ENCODE measurements at places on chromosomes 6 and 20.

- DNase-seq: no peak
Observed at GRCh38 chr6:52359403-52359802, 2.5 kb upstream of the PAQR8 start.

DNA sequence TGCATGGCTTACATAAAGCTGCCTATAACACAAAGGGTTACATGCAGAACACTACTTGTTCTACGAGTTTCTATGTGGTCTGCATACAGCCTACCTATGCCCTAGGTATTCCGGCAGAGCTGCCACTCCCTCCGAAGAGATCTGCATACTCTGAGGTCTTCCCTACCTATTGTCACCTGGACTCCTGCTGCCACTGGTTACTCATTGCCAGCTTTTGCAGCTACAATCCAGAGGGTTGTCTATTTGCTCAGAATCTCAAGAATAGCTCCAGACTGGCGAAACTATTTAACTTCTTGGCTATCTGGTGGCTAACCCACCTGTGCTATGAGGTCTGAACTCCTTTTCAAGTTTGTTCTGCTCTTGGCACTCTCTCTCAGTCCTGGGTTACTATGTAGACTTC is 323.3 kb downstream of the BMP2 start:
- DNase-seq: no peak

DNA sequence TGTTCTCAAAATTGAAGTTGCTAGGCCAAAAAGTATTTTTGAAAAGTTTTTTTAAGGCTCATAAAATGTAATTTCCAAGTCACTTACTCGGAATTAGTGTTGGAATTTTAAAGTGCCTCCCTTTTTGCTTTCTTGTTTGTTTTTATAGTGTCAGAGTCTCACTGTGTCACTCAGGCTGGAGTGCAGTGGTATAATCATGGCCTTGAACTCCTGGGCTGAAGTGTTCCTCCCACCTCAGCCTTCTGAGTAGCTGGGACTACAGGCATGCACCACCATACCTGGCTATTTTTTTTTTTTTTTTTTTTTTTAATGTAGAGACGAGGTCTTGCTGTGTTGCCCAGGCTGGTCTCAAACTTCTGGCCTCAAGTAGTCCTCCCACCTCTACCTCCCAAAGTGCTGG is 40.0 kb upstream of the GNRH2 start:
- no peak for DNase-seq

- DNase-seq: no peak
Observed at GRCh38 chr20:44071057-44071456, 115.9 kb downstream of the JPH2 start.

DNA sequence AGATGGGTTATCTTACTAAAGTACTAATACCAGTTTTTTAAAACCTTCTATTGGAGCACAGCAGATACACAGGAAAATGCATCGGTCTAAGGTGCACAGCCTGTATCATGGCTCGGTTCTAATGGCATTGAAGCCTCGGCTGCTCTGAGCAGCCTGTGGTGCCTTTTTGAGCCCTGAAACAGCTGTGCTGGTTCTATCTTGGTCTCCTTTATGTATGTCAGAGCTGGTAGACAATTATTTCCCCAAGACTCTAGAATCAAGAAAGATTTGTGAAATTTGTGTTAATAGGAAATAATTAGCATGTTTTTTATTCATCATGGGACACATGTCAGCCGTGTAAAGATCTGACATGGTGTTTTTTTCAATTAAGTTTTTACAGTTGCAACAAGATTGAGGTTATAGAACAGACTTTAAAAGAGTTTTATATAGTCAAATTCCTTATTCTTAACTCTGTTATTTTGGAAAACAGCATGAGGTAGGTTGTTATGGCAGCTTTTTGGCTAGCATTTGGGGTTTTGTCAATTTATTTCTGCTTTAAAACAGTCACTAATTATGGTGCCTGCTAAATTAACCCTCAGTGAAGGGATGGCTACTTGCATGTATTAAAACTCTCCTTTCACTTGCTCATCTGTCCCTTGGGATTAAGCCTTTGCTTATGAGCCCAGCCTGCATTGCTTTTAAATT is 40.3 kb upstream of the C20orf144 start:
- no peak for DNase-seq

DNA sequence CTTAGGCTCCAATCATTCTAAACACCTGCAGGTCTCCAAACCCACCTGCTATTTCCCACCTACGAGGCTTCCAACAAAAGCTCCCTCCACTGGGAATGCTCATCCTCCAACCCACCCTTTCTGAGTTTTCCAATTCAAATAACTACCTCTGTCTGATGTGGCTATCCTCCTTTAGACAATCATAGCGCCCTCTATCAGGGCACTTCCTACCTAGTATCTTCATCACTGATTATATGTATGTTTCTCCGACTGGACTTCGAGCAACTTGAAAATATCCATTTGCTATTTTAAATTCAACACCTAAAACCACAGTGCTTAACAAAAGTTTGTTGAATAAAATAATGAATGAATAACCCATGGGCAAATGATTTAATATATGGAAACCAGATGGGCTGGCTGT is 41.3 kb downstream of the MTFR2 start:
- no peak for DNase-seq

- DNase-seq: no peak
Observed at GRCh38 chr20:58901488-58902402, 49.2 kb downstream of the GNAS start.

DNA sequence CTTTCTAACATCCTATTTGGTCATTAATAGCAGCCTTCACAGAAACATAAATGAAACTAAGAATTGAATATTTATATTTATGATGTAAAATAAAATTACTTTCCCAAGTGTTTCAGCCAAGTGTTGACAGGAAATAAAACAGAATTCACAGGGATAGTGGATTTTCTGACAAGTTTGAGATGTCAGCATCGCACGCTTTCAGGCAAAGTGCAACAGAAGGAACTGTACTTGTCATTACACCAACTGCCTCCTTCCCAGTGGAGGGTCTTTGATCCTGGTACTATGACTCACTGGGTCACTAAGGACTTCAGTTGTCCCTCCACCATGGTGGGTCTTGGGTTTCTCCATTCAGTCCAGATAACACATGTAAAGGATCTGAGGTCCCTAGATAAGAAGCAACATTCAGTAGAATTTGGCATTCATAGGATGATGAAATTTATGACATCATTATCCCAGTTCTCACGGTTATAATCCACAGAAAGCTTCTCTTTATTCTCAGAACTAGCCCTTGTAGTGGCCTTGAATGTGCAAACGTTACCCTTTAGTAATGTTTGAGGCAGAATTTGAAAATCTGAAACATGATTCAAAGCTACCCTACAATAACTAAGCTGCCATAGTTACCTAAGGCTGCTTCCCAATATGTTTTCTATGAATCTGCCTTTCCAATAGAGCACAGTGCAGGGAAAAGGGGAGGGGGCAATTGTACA is 3.8 kb upstream of the TNFAIP3 start:
- DNase-seq: no peak

GRCh38 chr6:34157851-34158250 is 12.0 kb upstream of the GRM4 start:
- DNase-seq: no peak

- DNase-seq: no peak
Observed at GRCh38 chr20:20887593-20888265, 175.3 kb upstream of the RALGAPA2 start.

DNA sequence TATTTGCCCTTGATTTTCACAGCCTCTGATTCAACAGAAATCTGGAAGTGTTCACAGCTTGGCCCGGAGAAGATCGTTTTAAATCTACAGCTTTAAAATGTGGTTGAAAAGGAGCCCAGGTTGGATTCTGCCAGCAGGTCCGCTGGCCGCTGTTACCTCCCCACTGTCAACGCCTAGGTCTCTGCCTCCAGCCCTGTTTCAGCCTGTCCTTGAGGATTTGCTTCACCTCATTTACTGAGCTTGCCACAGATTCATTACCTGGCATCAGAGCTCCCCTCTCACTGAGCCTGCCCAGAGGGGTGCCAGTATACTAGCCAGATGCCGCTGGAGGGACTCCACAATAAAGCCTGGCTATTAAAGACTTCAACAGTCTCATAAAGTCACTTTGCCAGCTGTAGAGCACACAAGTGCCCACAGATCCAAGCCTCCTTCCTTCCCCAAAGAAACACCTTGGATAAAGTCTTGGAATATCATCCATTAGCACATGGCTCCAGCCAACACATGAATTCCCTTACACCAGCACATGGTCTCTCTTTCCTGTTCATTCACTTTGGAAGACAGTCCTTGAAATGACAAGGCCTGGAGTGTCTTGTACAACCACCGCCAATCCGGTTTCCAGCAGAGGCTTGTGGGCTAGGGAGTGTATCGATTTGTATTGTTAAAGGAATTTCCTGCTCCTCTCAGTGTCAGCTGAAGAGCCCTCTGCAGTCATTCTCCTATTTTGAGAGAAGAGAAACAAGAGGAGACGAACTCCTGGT is 9.5 kb upstream of the NR2E1 start:
- DNase-seq: no peak

DNA sequence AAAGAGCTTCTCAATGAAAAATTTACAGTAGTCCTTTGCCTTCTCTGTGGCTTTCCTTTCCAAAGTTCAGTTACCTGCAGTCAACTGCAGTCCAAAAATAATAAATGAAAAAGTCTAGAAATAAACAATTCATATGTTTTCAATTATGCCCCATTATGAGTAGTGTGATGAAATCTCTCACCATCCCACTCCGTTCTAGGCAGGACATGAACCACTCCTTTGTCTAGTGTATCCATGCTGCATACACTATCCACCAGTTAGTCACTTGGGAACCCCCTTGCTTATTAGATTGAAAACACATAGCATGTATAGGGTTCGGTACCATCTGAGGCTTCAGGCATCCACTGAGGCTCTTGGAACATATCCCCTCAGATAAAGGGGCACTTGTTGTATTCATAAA is 80.6 kb upstream of the EYA4 start:
- no peak for DNase-seq

DNA sequence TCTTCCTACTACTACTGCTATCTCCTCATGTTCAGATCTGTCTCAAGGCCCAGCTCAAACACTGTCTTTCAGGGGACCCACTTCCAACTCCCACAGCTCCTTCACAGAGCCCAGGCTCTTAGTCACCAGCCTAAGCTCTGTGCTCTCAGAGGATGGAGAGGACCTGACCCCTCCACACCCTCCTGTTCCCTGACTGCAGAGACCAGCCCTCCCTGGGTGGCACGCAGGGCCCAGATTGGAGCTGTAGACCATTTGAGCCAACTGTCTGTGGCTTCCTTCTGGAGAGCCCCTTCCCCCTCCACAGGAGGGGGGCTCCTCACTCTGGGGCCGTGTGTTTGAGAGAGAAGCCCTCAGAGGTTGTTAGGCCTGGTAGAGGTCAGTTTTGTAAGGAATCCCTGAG is 9.8 kb downstream of the SNPH start:
- no peak for DNase-seq

DNA sequence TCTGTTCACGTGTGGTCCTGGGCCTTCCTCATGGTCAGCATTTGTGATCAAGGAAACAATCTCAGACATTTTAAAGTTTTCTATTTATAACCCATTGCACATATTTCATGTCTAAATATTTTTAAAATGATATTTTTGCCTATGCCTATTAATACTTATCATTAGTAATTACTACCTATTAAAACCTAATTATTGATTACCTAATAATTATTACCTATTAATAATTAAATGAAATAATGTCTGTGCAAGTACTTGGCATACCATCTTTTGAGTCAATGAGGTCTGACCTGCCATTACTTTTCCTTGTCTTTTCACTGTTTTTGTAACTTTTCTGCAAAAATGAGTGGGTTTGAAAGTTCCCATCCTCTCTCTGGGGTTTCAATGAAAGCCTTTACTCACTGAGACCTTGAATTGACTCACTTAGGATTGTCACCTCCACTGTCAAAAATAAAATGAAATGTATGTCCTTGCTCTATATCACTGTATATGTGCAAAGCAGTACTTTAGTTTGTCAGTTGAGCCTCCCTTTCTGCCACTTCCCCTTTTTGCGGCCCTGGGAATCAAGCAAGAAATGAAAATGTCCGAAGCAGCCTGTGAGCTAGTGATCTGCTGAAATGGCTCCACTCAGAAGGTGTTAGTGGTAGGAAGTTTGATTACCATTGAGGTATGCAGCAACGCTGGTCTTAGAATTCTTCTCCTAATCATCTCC is 87.8 kb downstream of the L3MBTL3 start:
- DNase-seq: no peak

- no peak for DNase-seq
Observed at GRCh38 chr6:155434096-155434495, 21.5 kb downstream of the NOX3 start.

DNA sequence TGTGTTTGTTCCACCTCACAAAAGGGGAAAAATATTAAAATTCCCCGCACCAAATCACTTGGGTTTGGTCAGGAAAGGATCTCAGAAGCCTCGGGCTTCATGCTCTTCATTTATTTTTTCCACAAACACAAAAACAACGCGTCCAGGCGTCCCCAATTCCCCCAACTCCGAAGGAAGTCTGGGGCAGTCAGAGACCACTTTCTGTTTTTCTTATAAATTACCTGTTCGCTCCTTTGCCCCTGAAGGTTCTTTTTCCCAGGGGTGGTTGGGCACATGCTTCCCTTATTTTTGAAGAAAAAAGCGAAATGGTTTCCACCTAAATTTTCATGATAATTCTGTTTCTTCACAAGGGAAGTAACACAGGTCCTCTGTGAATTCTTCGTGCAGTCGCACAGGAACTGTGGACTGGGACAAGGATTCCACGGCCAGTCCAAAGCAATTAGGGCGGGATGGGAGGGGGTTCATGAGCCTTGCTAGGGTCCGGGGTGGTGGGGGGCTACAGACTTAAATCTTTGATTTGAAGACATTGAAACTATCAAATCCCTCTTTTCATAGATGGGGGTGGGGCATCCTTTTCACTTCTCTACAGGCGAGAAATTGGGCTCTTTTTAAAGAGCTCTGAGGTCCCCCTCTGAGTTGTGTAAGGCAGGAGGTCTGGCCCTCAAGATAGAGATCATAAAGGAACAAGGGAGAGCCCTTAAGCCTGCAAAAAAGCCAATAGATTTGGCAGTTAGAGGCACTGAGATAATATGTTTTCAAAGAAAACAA is 30.5 kb upstream of the HFE start:
- no peak for DNase-seq

- no peak for DNase-seq
Observed at GRCh38 chr6:6844530-6844929, 256.0 kb downstream of the LY86 start.

- peak; percentile 71 for DNase-seq
Observed at GRCh38 chr20:48750941-48751635, 76.7 kb downstream of the PREX1 start.

DNA sequence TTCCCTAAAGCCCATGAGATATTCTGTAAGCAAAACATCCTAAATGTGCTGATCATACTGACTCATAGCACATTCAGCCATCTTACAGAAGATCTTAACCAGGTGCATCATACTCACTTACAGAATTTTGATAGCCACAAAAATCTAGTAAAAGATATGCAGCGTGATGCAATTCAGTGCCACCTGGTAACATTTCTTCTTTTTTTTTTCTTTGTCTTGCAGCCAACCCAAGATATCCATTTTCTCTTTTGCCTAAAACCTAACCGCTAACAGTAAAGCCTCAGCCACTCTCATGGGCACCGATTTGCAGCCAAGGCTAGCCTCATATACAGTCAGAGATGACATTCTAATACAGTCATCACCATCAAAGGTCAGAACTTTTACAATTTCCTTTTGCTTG is 293.3 kb downstream of the HACE1 start:
- DNase-seq: no peak

- no peak for DNase-seq
Observed at GRCh38 chr6:134267917-134268361, 50.0 kb downstream of the SGK1 start.
